ENCODE measurements at places on chromosomes 6 and 20.

GRCh38 chr20:61557621-61558020 is 305.6 kb downstream of the CDH4 start:
- DNase-seq = no peak

DNA sequence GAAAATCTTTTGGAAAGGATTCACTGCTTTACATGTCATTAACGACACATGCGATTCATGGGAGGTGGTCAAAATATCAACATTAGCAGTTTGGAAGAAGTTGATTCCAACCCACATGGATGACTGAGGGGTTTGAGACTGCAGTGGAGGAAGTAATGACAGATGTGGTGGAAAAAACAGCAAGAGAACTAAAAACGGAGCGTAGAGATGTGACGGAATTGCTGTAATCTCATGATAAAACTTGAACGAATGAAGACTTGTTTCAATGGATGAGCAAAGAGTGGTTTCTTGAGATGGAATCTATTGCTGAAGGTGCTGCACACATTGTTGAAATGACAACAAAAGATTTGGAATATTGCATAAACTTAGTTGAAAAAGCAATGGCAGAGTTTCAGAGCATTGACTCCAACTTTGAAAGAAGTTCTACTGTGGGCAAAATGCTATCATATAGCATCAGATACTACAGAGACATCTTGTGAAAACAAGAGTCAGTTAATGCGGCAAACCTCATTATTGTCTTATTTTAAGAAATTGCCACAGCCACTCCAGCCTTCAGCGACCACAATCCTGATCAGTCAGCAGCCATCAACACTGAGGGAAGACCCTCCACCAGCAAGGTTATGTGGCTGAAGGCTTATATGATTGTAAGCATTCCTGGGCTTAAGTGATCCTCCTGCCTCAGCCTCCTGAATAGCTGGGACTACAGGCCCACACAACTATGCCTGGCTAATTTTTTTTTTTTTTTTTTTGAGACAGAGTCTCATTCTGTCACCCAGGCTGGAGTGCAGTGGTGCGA is 19.2 kb downstream of the SRSF3 start:
- DNase-seq = no peak

DNA sequence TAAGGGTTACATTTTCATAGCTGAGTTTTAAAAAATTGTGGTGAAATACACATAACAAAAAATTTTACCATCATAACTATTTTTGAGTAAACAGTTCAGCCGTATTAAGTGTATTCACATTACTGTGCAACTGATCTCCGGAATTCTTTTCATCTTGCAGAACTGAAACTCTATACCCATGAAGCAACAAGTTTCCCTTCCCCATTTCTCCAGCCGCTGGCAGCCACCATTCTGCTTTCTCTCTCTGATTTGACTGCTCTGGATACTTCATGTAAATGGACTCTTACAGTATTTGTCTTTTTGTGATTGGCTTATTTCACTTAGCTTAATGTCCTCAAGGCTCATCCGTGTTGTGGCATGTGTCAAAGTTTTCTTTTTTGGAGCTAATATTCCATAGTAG is 341.6 kb downstream of the QKI start:
- peak; percentile 88 for DNase-seq

DNA sequence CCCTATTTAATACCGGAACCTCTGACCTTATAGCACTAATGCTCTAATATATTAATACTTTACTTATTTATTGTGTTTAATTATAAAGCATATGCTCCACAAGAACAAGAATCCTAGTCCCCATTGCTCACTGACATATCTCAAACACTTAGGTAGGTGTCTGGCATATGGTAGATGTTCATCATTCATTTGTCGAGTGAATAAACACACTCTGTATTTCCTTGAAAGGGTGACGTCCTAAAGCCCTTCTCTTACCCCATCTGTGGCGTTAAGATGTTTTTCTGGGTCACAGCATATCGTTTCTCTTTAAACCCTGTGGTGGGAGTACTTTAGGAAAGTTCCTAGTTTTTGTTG is 45.3 kb downstream of the NCOA3 start:
- no peak for DNase-seq

DNA sequence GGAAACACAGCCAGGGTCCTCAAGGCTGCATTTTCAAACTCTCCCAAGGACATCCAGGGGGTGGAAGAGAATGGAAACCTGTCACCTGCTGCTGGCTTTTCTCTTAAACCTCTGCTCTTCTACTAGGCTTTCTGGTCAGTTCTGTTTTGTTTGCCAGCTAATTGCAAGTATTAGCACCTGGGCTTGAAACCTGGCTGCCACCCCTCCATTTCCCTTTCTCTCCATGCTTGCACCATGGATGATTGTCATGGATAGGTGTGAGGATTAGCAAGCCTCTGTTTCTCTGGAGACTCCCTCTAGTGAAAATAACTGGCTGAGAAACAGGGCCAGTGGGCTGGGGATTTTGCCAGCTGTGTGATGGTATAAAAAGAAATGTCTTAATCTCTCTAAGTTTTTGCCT is 33.0 kb upstream of the GPR6 start:
- no peak for DNase-seq

GRCh38 chr20:9358001-9358400 is 156.4 kb upstream of the LAMP5 start:
- no peak for DNase-seq

GRCh38 chr6:16429669-16430068 is 191.3 kb downstream of the GMPR start:
- no peak for DNase-seq

GRCh38 chr6:44775121-44775520 is 387.6 kb downstream of the CDC5L start:
- no peak for DNase-seq

- peak; percentile 74 for DNase-seq
Measured at GRCh38 chr6:35919827-35920751, 809 bp downstream of the SRPK1 start.

DNA sequence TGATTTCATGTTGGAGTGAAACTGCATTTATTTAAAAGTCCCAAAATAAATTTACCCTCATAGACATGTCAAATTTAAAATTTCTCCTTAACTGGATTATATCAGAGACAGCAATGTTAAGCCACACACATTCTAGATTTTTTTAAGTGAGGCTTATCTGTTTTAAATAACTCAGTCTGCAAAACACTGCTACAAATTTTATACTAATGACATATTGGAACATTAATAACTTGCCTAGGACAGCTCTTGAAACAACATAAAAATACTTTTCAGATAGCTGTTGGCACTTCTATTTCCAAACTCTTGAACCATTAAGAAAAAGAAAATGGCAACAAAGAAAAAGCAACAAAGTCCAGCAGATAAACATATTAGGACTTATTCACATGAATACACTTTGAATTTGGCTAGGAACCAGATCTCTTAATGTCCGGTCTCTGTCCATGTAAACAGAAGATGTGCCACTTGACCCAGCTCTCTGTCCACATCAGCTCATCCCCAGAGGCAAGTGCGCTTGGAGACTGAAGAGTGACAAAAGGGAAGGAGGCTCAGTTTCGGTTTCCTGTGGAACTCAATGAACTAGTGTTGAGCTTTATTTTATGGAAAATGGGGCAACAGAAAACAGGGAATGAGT is 219.3 kb upstream of the THBS2 start:
- no peak for DNase-seq

- no peak for DNase-seq
Measured at GRCh38 chr20:24461848-24462247, 7.6 kb upstream of the SYNDIG1 start.

DNA sequence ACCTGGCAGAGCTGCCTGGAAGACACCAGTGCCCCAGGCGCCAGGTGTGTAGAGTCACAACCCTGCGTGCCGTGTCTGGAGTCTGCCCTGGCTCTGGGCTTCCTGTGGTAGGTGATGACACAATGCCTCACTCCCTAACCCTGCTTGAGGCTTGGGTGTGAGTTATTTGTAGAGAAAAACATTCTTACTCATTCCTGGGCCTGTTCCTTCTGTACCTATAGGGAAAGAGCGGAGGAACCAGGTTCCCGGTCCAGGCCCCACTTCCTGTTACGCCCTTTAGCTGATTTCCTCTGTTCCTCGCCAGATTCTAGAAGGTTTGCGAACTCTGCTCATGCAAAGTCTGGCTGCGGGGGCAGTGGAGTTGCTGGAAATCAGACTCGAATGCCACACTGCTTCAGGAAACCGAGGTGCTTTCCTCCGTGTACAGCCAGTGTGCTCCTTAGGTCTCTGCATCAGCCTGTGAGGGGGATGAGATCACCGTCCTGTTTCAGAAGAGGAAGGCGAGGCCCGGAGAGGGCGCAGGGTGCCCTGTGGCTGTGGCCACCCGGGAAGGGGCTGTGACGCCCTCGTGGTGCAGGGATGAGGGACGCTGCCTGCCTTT is 67.1 kb upstream of the DUSP22 start:
- peak; percentile 70 for DNase-seq

DNA sequence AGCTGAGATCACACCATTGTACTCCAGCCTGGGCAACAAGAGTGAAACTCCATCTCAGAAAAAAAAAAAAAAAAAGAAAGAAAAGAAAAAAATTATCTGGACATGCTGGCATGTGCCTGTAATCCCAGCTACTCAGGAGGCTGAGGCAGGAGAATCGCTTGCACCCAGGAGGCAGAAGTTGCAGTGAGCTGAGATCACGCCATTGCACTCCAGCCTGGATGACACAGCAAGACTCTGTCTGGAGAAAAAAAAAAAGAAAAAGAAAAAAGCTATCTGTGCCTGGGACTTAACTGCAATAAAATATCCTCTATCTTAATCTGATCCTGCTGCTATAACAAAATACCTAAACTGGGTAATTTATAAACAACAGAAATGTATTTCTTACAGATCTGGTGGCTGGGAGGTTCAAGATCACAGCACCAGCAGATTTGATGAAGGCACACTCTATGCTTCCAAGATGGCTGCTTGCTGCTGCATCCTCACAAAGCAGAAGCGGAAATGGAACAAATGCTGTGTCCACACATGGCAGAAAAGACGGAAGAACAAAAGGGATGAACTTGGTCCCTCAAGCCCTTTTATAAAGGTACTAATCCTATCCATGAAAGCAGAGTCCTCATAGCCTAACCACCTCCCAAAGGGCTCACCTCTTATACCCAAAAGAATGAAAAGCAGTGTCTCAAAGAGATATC is 273.3 kb upstream of the JARID2 start:
- no peak for DNase-seq

- DNase-seq = no peak
Measured at GRCh38 chr6:123562677-123563076, 74.1 kb downstream of the TRDN start.

GRCh38 chr6:2658788-2659187 is 91.9 kb downstream of the MYLK4 start:
- DNase-seq = peak; percentile 99

DNA sequence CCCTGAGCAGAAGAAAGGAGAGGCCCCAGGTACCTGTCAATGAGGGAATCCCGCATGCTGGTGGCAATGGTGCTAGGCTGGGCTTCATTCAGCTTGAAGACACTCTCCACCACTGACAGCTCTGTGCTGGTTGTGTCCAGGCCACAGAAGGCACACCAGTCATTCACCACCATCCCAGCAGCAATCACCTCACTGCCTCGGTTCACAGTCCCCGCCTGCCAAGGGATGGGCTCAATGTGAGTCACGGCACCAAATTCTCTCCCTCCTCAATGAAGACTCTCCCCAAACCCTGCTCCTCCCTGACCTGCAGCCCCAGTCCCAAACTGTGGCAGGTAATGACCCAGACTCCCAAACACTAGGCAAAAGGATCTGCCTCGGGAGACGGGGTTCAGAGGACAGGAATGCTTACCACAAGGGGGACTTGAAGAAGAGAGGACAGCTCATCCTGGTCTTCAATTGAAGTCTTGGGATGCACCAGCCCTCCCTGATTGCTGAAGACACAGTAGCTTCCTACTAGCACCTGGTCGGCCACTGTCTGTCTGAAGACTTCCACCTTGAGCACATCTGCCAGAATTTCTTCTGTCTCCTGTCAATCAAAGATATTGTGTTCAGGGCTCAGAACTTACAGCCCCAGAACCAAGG is 1.7 kb upstream of the MMP24OS start:
- DNase-seq = no peak

- DNase-seq = no peak
Measured at GRCh38 chr6:131545317-131545716, 27.7 kb upstream of the ARG1 start.

DNA sequence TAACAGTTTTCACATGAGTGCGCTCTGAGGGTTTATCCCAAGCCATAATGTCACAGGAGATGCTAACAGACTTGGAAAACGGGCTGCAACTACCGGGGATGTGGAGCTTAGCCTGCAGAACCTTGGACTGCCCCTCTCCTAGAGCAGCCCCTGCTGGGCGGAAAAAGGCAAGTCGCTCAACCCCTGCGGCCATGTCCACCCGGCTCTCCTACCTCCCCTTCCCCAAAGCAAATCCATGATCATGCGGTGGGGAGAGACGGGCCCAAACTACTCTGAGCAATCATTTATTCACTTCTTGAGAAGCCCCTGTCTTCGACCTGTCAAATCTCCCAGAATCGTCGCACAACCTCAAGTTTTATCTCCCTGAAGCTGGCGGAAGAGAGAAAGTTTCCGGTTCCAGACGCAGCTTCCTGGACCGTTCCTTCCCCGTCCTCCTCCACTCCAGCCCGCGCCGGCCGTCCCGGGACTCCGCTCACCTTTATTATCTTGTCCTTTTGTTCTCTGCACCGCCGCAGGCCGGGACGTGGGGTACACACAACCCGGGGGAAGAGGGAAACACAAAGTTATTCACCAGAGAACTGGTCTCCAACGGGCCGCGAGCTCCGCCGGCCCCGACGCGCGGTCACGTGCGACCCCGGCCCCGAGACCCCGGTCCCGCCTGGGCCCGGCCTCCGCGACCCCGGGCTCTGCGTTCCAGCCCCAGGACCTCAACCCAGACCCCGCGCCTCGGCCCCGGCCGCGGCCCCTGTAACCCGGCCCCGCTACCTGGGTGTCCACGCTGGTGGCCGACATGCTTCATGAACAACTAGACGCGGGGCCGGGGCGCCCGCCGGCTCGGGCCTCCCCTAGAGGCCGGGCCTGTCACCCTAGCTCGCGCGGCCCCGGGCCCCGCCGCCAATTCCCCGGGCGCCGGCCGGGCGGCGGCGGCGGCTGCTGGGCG is 560 bp downstream of the YTHDF1 start:
- peak; percentile 30 for DNase-seq

DNA sequence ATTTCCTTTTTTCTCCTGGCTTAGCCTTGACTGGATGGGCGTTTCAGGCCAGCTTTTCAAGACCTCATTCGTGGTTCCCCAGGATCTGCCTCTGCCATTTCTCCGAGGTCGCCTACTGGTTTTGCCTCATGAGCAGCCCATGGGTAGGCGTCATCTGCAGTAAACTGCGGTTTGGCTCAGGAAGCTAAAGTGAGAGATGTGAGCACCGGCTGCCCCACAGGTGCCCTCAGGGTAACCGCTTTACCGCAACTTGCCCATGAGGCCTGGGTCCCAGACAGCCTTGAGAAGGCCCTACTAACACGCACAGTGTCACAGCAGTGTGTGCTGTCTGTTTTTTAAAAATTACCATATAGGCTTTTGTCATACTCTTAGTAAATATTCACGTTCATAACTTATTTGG is 53.4 kb upstream of the TBXT start:
- no peak for DNase-seq

All from inflammatory macrophage treated with lipopolysaccharide for 1 hour (primary cell).